CD4-positive, alpha-beta memory T cell (primary cell): ENCODE measurements at places on chromosomes 2 and 18.
A peak's percentile ranks its signal among the peaks of the same experiment; 100 is the strongest.

DNA sequence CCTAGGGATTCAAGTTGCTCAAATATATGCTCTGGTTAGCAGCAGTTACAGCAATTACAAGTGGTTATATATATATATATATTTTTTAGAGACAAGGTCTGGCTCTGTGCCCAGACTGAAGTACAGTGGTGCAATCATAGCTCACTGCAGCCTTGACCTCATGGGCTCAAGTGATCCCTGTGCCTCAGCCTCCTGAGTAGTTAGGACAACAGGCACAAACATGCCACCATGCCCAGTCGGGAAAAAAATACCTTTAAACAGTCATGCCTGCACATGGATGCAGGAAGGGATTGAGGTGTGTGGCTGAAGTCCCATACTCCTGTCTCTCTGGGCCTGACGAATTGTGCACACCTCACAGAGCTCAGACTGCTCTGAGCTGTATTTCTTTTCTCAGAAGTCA, 19.6 kb upstream of the DNAH7 start:
- DNase-seq = no peak

GRCh38 chr2:67846370-67847070, 216.3 kb downstream of the C1D start:
- peak; percentile 13 for DNase-seq

GRCh38 chr18:63774511-63774910, 707 bp upstream of the SERPINB7 start:
- no peak for DNase-seq

DNA sequence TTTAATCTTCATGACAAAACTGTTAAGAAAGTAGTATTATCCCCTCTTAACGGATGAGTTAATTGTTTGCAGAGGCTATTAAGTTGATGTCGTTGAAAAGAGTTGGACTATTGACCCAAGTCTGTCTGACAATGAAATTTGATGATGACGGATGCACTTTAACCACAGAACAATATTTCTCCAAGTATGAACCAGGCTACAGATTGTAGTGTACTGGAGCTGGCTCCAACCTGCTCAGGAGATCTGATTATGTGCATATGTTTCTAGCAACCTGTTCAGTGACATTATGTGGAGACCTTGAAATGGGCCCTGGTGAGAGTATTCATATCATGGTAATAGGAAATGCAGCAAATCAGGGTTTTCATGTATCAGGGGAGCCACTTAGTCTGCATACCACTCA, 174.1 kb downstream of the CDH7 start:
- no peak for DNase-seq

- no peak for DNase-seq
Observed at GRCh38 chr2:123826729-123827271, 198.3 kb upstream of the CNTNAP5 start.
